ENCODE measurements at places on chromosomes 3 and 15. TPM values are rescaled to one million over a fixed set of nuclear protein-coding genes. Genes with fewer than 3 reads are reported as not detected.

The DLL4 gene
- 0.66 TPM for total RNA-seq

The SH2D7 gene
- not detected for total RNA-seq

The TMC3 gene
- total RNA-seq, result not detected

The GOLGA6A gene
- not detected for total RNA-seq

The TBC1D2B gene
- 26.7 TPM for total RNA-seq

The TEX55 gene
- total RNA-seq, result not detected

The ROBO2 gene
- total RNA-seq, result 0.37 TPM

The GOLGA6L7 gene
- not detected for total RNA-seq

The LSAMP gene
- 1.00 TPM for total RNA-seq

The P2RY1 gene
- total RNA-seq, result 1.1 TPM

The CXCR6 gene
- under 0.01 TPM for total RNA-seq

The MAGI1 gene
- total RNA-seq, result 19.6 TPM

The ZNF80 gene
- not detected for total RNA-seq

The PLIN1 gene
- total RNA-seq, result 0.22 TPM

The EFCAB12 gene
- under 0.01 TPM for total RNA-seq

The IQCH gene
- 7.0 TPM for total RNA-seq
